Hair follicle dermal papilla cell (primary cell): ENCODE measurements at places on chromosomes 5 and 9. TPM values are rescaled to one million over a fixed set of nuclear protein-coding genes. Genes with fewer than 3 reads are reported as not detected.

ZNF618 gene
- 17.1 and 20.3 TPM in 2 replicates for total RNA-seq

CBY3 gene
- total RNA-seq, result not detected in 2 replicates

TAF11L10 gene
- not detected in 2 replicates for total RNA-seq

ARID3C gene
- total RNA-seq, result 0.12 and 0.32 TPM in 2 replicates

DOK3 gene
- total RNA-seq, result 1.9 and 3.9 TPM in 2 replicates

RASEF gene
- total RNA-seq, result 0.24 and 0.81 TPM in 2 replicates

CARD9 gene
- 2.9 and 3.2 TPM in 2 replicates for total RNA-seq

PNPLA7 gene
- 1.5 and 2.1 TPM in 2 replicates for total RNA-seq

SGCD gene
- 75.0 and 81.6 TPM in 2 replicates for total RNA-seq

SLC26A2 gene
- 16.3 and 18.7 TPM in 2 replicates for total RNA-seq

ADGRV1 gene
- total RNA-seq, result under 0.01 and 0.24 TPM in 2 replicates

SLC46A2 gene
- not detected in 2 replicates for total RNA-seq

ACOT12 gene
- total RNA-seq, result not detected in 2 replicates

PDCD1LG2 gene
- 20.1 and 21.5 TPM in 2 replicates for total RNA-seq
